CD4-positive, alpha-beta T cell treated with Interleukin-17A for 1 hour (primary cell): ENCODE measurements at places on chromosomes 1 and 21.
A peak's percentile ranks its signal among the peaks of the same experiment; 100 is the strongest.

- no peak for DNase-seq
Observed at GRCh38 chr1:182315167-182315556, 76.4 kb downstream of the GLUL start.

GRCh38 chr1:81606656-81607055 is 194.1 kb upstream of the ADGRL2 start:
- no peak for DNase-seq

DNA sequence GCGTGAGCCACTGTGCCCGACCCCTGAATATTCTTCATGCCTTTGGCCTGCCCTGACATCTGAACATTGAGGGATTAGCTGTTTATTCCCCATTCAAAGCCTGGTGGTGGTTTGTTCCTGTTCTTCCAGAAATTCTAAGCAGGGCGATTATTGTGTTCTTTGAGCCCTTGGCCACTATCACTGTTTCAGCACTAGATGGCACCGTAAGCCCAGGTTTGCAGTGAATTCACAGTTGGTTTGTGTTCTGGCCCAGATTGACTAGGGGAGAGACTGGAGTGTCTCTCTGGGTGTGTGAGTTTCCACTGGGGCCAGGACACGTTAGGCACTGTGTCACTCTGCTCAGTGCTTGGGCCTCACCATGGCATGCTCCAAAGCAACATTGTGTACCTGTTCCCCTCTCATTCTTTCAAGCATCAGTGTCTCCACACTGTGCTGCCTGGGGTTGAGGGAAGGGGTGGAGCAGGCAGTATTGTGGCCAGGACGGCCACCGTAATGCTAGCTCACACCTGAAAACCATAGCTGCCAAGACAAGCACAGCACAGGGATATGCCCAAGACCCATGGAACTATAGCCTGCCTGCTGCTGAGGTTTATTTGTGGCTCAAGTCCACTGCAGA is 52.7 kb downstream of the PKN2 start:
- DNase-seq: peak; percentile 19

- no peak for DNase-seq
Observed at GRCh38 chr1:84598846-84599741, 24.9 kb upstream of the CTBS start.

- no peak for DNase-seq
Observed at GRCh38 chr21:33189237-33189636, 40.5 kb upstream of the IFNAR2 start.

- DNase-seq: no peak
Observed at GRCh38 chr1:101290119-101290921, 53.5 kb downstream of the S1PR1 start.

GRCh38 chr21:26888931-26889330 is 43.7 kb upstream of the ADAMTS1 start:
- no peak for DNase-seq

DNA sequence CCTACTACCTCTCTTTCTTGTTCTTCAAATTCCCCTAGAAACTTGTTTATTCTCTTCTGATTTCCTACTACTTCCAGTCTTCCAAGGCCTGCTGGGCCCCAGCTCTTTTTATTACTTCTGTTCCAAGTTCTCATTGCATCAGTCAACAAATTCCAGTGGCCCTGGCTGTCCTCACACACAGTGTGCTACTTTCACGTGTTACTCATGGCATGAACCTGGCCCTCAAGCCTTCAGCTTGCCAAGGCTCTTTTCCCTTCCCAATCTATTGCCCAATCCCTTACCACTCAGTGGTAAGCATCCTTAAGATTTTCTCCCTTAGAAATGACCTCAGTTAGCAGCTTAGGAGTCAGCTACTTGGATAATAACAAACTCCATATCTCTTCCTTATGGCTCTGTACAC is 613.5 kb downstream of the LMO4 start:
- no peak for DNase-seq

DNA sequence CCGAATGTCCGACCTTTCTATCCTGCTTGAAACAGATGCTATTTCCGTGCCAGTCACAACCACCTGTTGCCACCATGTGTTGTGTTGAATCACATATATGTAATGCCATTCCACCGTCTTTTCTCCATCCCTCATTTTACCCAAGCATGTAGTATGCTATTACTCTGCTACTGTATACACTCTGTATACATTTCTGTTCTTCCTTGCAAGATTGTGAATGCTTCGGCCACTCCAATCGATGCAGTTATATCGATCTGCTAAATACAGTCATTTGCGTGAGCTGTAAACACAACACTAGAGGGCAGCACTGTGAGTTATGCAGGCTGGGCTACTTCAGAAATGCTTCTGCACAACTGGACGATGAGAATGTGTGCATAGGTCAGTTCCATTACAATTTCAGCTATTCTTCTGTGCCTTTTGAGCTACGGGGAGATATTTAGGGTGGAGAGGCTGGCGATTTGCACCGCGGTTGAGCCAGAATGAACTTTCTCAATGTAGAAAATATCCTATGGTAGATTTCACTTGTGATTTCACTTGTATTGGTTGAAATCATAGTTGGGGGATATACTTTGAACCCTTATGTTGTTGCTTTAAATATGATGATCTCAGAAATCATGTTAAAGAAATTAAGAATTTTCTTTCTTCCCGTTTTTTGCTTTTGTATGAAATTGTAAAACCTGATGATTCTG is 289.8 kb downstream of the NTNG1 start:
- peak; percentile 11 for DNase-seq

DNA sequence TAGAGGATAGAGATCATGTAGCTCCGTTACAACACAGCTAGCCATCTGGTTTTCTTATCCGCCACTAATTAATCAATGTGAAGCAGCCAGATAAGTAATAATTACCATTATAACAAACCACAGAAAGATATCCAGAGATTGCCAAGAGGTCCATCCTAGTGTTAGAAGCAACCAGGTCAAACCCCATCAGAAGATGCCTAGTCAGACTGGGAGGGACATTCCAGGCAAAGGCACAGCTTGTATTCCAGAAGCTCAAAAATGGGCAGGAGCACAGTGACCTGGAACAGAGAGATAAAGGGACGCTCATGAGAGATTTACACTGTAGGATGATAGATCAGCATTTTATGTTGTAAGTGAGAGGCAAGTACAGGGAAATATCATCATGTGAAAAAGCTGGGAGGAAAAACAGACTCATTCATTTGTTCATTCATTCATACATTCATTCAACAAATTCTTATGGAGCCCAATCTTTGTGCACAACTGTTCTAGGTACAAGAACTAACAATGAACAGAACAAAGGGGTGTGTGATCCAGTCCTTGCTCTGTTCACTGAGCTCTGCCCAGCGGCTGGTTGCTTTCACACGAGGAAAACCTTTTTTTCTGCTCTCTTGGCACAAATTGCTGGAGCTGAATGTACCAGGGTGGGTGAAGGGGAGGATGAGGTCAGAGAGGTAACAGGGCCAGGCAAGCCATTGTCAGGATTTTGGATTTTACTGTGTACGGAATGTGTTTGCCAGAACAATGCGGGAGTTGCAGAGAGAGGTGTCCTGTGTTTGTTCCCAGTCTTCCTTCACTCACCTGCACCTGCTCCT is 240.8 kb upstream of the FGGY start:
- no peak for DNase-seq

GRCh38 chr1:225602590-225603206 is 50.2 kb downstream of the ENAH start:
- no peak for DNase-seq
